Upper lobe of right lung (tissue), 1 donor: ENCODE measurements at places on chromosomes 13 and 19. TPM values are rescaled to one million over a fixed set of nuclear protein-coding genes. Genes with fewer than 3 reads are reported as not detected.

DNA sequence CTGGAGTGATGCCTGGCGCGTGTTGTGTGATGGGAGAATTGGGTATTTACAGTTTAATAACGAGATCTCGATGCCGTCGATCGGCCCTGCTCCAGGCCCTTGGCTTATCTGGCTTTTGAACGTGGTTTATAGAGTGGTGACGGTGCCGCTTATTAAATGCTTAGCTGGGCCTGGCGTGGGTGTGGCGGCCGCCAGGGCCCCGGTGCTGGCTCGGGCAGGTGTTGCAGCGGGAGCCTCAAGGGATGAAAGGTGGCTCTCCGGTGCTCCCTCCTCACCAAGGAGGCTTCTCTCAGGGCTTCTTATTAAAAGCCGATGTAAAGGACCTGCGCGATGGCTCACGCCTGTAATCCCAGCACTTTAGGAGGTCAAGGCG lies 173.8 kb downstream of the KDM4B start:
- no peak for DNase-seq

- peak; percentile 69 for DNase-seq
Measured at GRCh38 chr13:43786766-43787517, at the start of gene ENOX1. Gene ENOX1 (minus strand): TSS chr13:43786972.

- no peak for DNase-seq
Measured at GRCh38 chr19:50796128-50796633, 6.0 kb downstream of the ACP4 start.

DNA sequence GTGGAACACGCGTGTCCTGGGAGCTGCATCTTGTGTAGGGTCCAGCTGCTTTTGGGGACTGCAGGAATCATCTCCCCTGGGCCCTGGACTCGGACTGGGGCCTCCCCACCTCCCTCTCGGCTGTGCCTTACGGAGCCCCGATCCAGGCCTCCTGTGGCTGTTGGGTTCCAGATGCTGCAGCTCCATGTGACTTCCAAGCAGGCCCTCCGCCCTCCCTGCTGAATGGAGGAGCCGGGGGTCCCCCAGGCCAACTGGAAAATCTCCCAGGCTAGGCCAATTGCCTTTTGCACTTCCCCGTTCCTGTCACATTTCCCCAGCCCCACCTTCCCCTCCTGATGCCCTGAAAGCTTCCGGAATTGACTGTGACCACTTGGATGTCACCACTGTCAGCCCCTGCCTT lies 6.2 kb upstream of the PGLS start:
- DNase-seq: no peak

GRCh38 chr19:41192574-41193429 lies at the start of gene CYP2S1:
Gene CYP2S1 (plus strand): TSS chr19:41193219. CDS start chr19:41193265, 46 bp downstream.
- peak; percentile 79 for DNase-seq

FRY gene
- 76.6 TPM for total RNA-seq

APOC4 gene
- not detected for total RNA-seq

SIGLEC14 gene
- 11.8 TPM for total RNA-seq

NAPSA gene
- 1,895 TPM for total RNA-seq
